ENCODE measurements at places on chromosomes 7 and 10. TPM values are rescaled to one million over a fixed set of nuclear protein-coding genes. Genes with fewer than 3 reads are reported as not detected.

EZH2 gene
- total RNA-seq: 9.8 TPM

RADIL gene
- 0.78 TPM for total RNA-seq

CALN1 gene
- total RNA-seq: not detected

HTR7 gene
- 8.5 TPM for total RNA-seq

JCAD gene
- 9.8 TPM for total RNA-seq

SUN3 gene
- not detected for total RNA-seq
